Stimulated activated CD4-positive, alpha-beta T cell treated with anti-CD3 and anti-CD28 coated beads, Interleukin-4, amount 100 ng/mL, for 48 hours (primary cell): ENCODE measurements at places on chromosomes 1 and 21.

- DNase-seq, result no peak
Measured at GRCh38 chr21:38139380-38140168, 117.2 kb upstream of the KCNJ15 start.

DNA sequence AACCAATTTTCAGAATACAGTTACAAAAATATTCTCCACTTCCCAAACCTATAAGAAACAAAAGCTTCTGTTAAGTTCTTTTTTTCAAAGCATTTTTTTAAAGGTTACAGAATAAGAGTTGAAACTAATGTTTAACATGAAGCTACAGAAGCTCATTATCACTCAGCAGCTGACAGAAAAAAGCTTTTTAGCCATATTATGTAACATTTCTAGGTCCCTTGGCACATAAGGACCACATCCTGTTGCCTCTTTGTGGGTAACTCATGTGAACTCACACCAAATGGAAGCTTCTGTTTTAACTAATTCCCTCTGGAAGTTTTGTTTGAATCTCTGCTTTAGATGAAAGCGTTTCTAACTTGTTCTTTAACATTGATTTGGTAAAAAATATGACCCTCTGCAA is 242.5 kb upstream of the TMPRSS15 start:
- no peak for DNase-seq

DNA sequence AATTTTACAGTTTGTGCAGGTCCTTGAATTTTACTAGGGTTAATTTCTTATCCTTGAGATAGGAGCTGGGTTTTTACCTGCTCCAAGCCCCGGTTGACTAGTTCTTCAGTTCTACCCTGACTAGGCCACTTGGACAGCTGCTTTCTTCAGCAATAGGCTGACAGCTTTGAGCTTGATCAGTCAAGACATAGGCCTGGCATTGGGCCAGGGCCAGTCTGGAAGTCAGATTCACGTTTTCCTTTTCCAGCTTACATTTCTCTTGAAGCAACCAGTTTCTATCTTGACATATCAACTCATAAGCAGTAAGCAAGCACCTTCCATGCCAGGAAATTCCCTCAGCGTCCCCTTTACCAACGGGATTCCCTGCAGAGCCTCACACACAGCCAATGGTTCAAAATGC is 63.7 kb upstream of the AJAP1 start:
- no peak for DNase-seq

DNA sequence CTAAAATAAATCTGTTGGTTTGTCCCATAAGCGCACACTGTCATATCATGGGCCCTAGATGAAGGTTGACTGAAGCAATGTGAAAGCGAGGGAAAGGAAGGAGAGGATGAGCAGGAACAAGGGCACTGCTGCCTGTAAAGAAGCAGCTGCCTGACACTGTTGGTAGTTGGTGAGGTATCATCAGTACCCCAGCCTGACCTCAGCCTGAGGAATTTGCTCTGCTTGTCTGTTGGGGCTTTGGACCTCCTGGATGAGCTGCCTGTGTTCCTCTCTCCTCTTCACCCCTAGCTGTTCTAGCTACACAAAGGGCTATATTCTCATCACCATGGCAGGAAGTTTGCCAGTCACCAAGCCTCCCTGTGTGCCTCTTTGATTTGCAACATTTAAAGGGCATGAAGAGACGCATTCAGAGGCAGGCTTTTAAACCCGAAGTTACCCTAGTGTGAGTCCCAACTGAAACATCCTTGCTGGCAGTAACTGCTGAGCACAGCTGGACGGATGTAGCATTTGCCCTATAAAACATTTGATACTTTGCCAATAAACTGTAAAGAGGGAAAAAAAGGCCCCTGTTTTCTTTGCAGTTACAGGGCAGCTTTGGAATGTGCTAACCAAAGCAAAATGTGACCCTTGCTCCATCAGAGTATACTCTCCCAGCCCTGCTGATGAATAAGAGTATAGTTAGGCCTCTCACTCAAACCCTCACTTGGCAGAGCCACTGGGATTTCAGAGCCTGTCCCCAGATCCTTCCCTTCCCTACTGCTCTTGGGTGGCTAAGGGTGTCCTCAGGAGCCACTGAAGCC is 22.2 kb upstream of the SPATA6 start:
- DNase-seq, result no peak

- no peak for DNase-seq
Measured at GRCh38 chr1:193299038-193299437, 112.6 kb upstream of the B3GALT2 start.

- no peak for DNase-seq
Measured at GRCh38 chr1:109314795-109315194, 8.0 kb upstream of the MYBPHL start.

DNA sequence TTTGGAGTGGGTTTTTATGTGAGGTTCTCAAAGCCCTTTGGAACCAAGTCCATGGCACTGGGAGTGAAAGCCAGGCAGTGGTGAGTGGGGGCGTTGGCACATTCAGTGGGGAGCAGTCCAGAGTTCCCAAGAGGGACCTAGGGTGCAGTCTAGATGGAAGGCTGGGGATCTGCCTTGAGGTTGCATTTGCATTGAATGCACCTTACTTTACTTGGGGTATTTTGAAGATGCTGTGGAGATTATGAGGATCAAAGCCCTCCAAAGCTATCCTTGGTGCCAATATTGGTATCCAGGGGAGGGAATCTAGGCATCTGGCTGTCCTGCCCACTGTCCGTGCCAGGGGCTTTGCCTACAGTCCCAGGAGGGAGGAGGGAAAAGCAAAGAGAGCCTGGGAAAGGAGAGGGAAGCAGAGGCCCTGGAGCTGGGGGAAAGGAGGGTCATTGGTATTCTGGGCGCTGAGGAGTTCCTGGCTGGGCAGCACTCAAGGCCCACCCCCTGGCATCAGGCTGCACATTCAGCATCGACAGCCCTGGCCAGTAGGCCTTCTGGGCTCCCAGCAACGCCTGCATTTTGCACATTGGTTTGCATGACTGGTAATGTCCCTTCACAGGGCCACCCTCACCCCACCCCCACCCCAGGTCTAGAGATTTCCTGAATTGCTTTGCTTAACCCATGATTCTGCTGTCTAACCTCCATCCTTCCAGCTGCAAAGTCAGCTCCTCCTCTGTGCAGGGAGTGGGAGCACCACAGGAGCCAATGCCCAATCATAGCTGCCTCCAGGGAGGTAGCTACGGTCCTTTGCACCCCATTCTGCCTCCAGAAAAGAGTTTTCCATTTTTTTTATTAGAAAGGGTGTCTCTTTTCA is 843 bp upstream of the BCAN start:
- DNase-seq, result no peak

DNA sequence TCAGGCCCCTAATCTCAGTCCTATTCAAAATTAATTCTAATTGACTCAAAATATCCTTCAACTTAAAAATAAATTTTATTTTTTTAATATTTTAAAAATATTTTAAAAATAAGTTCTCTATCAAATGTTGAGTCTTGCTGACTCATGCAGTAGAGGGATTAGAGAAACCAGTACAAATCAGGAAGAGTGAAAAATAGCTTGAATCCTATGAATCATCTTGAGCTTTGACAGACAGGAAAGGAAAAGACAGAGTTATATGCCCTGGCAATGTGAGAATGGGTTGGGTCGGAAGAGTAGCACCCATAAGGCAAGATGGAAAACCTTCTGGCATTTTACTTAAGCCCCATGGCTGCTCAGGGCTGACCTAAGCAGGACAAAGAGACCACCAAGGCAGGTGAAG is 346.6 kb upstream of the RUNX1 start:
- no peak for DNase-seq

- no peak for DNase-seq
Measured at GRCh38 chr21:25581582-25581981, 25.7 kb downstream of the MRPL39 start.

GRCh38 chr1:15696956-15697521 is 12.9 kb downstream of the PLEKHM2 start:
- peak; percentile 14 for DNase-seq

DNA sequence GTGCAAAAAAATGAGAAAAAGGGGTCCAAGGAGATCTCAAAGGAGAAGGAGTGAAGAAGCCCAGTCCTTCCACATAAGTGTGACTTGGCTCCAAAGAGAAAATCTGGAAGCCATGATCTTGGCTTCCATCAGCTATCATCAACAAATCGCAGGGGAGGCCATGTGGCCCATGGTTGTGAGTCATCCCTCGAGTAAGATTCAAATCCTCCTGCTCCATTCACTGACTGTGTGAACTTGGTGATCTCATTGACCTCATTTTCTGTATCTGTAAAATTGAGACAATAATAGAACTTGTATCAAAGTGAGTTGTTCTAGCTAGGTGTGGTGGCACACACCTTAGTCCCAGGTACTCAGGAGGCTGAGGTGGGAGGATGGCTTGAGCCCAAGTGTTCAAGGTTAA is 79.1 kb upstream of the OLIG2 start:
- no peak for DNase-seq

GRCh38 chr1:117599286-117600221 is 6.3 kb upstream of the TENT5C start:
- no peak for DNase-seq

- DNase-seq, result no peak
Measured at GRCh38 chr1:218347723-218348627, 2.8 kb downstream of the TGFB2 start.

GRCh38 chr1:198846556-198846955 is 207.7 kb downstream of the PTPRC start:
- DNase-seq, result no peak

- DNase-seq, result no peak
Measured at GRCh38 chr1:71001624-71002023, 46.0 kb downstream of the PTGER3 start.

DNA sequence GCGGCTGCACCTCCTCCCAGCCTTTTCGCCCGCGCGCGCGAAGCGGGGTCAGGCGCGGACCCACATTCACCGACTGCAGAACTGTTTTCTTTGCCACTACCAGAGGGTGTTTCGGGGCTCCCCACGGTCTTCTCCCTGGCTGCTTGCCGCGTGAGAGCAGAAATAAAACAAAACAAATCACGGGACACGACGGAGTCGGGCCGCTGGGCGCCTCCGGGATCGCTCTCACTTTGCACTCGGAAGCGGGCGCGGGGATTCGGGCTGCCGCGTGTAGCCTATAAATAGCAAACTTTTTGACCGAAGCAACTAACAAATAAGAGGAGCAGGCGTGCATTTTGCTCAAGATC is 412.3 kb upstream of the ESRRG start:
- DNase-seq, result no peak

DNA sequence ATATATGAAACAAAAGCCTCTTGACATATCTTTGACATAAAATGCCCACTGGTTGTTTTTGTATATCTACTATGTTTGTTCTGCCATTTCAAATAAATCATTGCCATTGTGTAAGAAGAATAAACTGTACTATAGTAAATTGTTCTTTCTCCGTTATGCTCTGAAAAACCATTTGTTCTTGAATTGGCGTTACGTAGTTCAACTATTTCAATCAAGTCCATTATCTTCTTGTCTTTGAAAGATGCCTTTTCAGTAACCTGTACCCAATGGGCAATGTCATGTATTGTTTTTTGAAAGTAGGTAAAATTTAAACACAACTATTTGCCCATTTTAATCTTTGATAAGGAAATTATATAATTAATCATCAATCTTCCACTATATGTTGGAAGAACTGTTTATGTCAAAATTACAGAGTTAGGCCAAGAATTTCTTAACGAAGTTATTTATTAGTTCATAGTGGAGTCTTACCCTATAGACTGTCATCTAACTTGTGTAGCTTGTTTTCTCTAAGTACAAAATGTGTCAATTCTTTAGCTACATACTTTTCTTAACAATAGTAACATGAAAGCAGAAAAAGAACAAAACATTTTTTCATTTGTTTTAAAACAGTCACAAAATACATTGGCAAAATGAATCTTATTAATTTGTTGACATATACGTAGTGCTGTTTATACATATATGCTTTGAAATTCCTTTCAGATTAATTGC is 294.8 kb downstream of the PTPRC start:
- no peak for DNase-seq

- DNase-seq, result peak; percentile 22
Measured at GRCh38 chr1:184890539-184890973, 83.8 kb downstream of the NIBAN1 start.
